RPMI8226 (cell line): ENCODE measurements at places on chromosomes 12 and 14.

DNA sequence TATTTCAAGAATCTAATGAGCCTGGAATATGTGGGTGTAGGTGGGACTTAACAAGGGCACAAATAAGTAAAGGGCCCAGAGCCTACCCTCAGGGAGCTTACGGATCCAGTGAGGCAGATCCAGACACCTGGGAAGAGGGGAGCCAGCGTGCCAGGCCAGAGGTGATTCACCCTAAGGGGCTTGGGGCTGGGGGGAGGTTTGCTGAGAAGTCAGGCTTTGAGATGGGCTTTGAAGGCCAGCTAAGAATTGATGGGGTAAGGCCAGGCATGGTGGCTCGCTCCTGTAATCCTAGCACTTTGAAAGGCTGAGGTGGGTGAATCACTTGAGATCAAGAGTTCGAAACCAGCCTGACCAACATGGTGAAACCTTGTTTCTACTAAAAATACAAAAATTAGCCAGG lies 695 bp upstream of the MMP19 start:
- no peak for DNase-seq

DNA sequence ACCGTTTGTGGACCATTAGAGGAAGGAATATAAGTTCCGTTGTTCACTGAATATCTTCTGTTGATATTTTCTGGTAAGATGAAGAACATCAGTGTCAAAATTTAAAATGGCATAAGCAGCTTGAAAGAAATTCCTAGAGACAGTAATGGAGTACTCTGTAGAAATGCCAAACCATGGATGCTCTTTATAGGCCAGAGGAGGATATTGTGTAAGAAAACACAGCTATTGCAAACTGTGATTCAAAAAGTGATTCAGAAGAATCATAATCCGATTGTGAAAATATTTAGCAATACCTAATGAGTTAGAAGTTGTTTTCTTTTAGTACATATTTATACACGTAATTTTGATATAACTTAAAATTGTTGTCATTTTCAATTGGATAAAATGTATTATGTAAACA lies 102.8 kb downstream of the SLC16A7 start:
- DNase-seq, result no peak

- DNase-seq, result no peak
Measured at GRCh38 chr12:85350356-85350755, 70.3 kb downstream of the ALX1 start.

DNA sequence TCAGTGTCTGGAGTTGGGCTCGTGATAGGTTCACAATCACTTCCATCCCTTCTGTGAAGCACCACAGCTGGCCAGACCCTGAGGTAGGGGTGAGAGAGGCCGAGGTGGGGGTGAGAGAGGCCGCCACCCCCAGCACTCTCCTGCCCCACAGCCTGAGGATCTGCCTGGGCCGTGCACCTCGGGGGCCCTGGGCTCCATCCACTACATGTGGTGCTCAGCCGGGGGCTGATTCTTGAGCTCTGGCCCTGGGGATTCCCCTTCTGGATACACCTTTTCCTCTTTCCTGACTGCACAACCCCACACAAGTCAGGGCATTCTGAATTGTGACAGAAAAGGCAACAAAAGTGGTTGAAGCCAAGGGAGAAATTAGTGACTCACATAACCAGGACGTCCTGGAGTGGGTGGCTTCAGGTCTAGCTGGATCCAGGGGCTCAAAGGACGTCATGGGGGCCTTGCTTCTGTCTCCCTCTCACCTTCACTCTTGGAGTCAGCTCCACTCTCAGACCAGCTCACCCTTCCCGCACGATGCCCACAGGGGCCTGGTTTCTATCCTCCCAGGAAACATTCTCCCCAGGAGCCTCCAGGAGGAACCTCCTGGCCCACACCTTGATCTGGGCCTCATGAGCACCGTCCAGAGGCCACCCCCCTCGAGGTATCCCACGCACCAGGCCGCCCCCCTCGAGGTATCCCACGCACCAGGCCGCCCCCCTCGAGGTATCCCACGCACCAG lies 12.1 kb upstream of the FBRSL1 start:
- DNase-seq, result no peak

DNA sequence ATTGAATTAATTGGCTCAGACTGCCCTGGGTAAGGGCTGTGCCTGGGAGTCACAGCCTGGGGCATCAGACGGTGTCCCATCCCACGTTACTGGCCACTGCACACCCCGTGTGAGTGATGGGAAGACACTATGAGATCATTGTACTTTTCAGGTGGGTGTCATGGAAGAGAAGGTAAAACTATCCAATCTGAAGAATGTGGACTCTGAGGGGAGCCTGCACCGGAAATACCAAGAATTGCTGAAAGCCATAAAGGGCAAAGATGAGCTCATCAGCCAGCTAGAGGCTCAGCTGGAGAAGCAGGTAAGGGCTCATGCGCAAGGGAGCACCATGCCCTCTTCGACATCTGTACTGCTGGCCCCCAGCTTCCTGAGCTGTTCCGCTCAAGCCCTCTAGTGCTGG lies 24.0 kb downstream of the PLEKHH1 start:
- no peak for DNase-seq

DNA sequence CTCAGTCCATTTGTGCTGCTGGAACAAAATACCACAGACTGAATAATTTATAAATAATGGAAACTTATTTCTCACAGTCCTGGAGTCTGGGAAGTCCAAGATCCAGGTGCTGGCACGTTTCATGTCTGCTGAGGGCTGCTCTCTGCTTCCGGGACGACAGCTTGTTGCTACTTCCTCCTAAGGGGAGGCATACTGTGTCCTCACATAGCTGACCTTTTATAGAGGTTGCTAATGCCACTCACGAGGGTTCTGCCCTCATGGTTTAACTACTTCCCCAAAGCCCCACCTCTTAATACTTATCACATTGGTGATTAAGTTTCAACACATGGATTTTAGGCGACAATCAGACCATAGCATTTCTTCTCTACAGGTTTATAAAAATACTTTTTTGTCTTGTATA lies 411.1 kb downstream of the NRXN3 start:
- no peak for DNase-seq

GRCh38 chr12:131862084-131862441 lies 32.4 kb upstream of the ULK1 start:
- DNase-seq, result no peak

GRCh38 chr14:75401361-75401760 lies 26.5 kb upstream of the JDP2 start:
- no peak for DNase-seq

GRCh38 chr14:31419179-31419966 lies 977 bp downstream of the HEATR5A start:
- no peak for DNase-seq

GRCh38 chr14:81767266-81767995 lies 233.8 kb upstream of the SEL1L start:
- DNase-seq, result no peak

- no peak for DNase-seq
Measured at GRCh38 chr14:51884086-51884927, 23.9 kb downstream of the GNG2 start.

- no peak for DNase-seq
Measured at GRCh38 chr14:101465795-101466448, 95.4 kb upstream of the DIO3 start.

GRCh38 chr12:53252349-53252916 lies 15.7 kb upstream of the ESPL1 start:
- no peak for DNase-seq

DNA sequence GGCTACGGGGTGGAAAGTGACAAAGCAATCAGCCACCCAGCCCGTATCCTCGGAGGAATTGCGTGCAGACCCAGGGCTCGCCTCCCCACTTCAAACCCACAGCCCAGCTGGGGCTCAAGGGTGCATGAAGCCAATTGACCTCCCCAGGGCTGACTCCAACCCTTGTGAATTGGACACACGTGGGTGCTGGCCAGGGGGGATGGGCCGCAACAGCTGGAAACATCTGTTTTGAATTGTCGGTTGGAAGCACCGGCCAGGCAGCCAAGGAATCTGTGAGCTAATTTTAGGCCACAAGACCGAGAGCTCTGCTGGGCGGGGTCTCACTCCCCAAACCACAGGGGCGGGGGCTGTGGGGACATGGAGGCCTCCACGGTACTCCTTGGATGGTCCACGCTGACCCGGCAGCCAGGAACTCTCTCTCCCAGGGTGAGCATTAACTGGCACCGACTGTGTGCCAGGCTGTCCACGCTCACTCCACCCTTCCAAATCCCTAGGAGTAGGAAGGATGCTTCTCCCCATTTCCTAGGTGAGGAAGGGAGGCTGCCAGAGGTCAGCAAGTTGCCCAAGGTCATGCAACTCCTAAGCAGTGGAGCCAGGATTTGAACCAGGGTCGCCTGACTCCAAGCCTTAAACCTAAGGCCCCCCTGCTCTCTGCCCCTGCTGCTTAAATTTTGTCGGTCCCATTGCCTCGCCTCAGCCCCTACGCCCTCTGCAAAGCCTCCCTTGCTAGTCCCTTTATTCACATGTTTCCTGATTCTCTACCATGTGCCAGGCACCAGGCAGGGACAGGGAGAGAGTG lies 11.9 kb upstream of the TMEM119 start:
- no peak for DNase-seq

- peak; percentile 87 for DNase-seq
Measured at GRCh38 chr12:46383654-46384450, 11.3 kb upstream of the SLC38A2 start.

DNA sequence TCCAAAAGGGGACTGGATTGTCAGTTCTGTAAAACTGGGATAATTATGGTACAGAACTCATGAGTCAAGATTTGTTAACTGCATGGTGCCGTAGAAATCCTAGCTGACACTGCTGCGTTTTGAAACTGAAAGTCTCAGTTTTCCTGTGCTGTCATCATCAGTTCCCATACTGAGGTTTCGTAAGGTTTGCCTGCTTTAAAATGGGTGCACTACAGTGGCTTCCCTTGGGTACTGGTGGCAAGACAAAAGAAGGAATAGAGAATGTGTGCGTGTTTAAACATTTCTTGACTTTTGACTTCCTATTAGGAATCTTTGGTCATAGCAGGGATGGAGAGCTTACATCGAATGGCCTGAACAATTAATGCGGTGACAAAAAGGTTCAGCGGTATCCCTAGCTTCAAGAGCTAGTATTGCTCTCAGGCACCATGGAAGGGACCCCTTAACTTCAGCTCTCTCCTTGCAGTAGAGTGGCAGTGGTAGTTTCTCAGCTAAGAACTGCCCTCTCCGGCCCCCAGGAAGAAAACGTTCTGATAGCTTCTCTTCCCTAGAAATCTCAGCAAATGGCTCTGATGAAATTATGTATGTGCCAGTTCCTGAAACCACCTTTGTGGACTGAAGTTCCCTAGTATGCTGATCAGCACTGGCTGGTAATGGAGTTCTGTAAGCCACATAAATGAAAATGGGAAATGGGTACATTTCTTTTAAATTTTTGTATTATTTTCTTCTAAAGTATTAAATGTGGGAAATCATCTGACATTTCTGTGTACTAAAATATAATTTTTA lies 28.9 kb downstream of the ANO6 start:
- peak; percentile 82 for DNase-seq

GRCh38 chr14:73008501-73008900 lies 18.4 kb downstream of the ZFYVE1 start:
- no peak for DNase-seq

- DNase-seq, result no peak
Measured at GRCh38 chr12:87405918-87406317, 623.3 kb downstream of the C12orf50 start.

DNA sequence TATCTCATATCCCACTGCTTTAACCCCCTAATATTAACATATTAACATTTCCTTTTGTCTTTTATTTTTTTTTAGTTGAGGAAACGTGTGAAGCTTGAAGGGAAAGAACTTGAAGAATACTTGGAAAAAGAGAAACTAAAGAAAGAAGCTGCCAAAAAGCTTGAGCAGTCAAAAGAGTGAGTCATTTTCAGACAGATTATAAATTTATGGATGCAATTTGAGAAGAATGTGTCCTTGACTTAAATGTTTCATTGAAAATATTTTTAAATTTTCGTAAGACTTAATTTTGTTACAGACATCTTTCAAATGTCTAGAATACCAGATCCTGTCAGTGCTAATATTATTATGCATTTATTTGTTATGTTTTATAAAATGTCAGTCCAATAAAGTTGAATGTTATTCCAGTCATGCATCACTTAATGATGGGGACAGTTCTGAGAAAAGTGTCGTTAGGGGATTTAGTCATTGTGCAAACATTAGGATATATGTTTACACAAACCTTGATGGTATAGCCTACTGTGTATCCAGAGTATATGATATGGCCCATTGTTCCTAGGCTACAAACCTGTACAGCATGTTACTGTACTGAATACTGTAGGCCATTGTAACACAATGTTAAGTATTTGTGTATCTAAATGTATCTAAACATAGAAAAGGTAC lies 32.6 kb downstream of the CPSF2 start:
- DNase-seq, result no peak

GRCh38 chr12:26380897-26381296 lies 185.5 kb downstream of the SSPN start:
- DNase-seq, result no peak

DNA sequence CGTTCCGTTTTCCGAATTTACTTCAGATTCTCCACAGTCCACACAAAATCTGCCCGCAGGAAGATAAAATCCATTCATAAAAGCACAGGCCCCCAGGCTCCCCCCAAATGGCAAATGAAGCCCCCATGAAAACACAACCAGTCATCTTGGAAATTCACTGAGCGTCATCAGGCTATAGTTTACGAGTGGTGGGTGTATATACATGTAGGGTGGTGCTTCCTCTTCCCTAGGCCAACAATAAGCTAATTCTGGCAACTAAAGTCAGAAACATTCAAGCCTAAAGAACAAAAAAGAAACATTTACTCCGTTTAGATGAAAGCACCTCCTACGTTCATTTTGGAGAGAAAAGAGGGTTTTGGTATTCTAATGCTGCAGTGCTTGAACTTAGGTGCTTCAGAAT lies 5.8 kb downstream of the GPR68 start:
- no peak for DNase-seq

- no peak for DNase-seq
Measured at GRCh38 chr14:100824901-100825712, 811 bp upstream of the MEG3 start.

- no peak for DNase-seq
Measured at GRCh38 chr14:67881225-67881624, 61.6 kb downstream of the RAD51B start.

- no peak for DNase-seq
Measured at GRCh38 chr14:99183311-99183710, 88.7 kb downstream of the BCL11B start.

- no peak for DNase-seq
Measured at GRCh38 chr12:30450872-30451271, 244.8 kb downstream of the IPO8 start.

- no peak for DNase-seq
Measured at GRCh38 chr14:47366006-47366405, 309.4 kb downstream of the MDGA2 start.

GRCh38 chr14:102929241-102930137 lies 7.0 kb downstream of the AMN start:
- no peak for DNase-seq

DNA sequence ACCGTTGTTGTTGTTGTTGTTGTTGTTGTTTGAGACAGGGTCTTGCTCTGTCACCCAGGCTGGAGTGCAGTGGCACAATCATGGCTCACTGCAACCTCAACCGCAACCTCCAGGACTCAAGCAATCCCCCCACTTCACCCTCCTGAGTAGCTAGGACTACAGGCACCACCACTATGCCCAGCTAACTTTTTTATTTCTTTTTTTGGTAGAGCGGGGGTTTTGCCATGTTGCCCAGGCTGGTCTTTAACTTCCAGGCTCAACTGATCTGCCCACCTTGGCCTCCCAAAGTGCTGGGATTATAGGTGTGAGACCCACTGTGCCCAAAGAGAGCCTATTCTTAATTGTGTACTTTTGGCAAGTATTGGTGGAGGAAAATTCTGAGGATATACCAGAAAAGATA lies 25.7 kb downstream of the MOK start:
- no peak for DNase-seq

- DNase-seq, result no peak
Measured at GRCh38 chr12:27277846-27278260, 33.8 kb downstream of the STK38L start.

GRCh38 chr14:32991691-32992090 lies 53.0 kb downstream of the NPAS3 start:
- DNase-seq, result no peak
